Stimulated activated CD4-positive, alpha-beta T cell treated with anti-CD3 and anti-CD28 coated beads, TNF-alpha, amount 100 ng/mL, for 24 hours (primary cell): ENCODE measurements at places on chromosomes 16 and 17.
A peak's percentile ranks its signal among the peaks of the same experiment; 100 is the strongest.

- DNase-seq, result no peak
Observed at GRCh38 chr16:87015021-87015420, 302.2 kb downstream of the C16orf95 start.

DNA sequence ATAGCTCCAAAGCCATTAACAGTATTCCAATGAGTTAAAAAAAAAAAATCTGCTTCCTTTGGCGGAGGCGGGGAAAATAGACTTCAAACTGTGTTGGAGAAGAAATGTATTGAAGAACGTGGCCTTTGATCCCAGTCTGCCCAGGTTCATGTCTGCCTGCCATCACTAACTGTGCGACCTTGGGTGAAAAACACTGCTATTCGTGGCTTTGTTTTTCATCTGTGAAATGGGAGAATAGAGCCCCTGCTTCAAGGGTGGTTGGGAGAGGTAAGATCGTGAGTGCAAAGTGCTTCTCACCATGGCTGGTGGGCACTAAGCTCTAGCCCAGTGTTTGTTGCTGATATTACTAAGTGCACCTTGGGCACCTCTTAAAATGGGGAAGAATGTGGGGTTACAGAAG, 69.5 kb downstream of the VPS35L start:
- DNase-seq, result no peak

GRCh38 chr16:381789-382717, at the start of gene PGAP6:
TSS of gene PGAP6 (minus strand) at chr16:381978. CDS start at chr16:381821, 157 bp downstream.
- peak; percentile 38 for DNase-seq

DNA sequence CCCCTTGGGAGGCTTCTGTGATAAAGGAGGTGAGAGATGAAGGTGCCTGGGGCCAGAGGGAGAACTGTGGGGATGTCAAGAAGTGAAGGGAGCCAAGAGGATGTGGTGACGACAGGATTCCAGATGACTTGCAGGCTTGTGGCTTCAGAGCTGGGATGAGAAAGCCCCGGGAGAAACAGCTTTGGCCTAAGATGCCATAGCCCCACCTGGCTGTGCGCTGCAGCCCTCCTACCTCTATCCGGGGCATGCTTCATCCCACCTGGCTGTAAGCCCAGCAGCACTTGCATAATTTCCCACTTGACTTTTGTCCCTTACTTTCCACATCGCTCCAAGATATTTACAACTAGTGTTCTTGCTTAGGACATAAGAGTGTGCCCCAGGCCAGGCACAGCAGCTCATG, 29.3 kb downstream of the GINS3 start:
- no peak for DNase-seq

GRCh38 chr17:82776454-82776853, 24.6 kb downstream of the TBCD start:
- no peak for DNase-seq

GRCh38 chr16:12484972-12485371, 318.7 kb downstream of the CPPED1 start:
- no peak for DNase-seq

GRCh38 chr17:77011173-77012011, 129.4 kb upstream of the SEC14L1 start:
- DNase-seq, result peak; percentile 31

DNA sequence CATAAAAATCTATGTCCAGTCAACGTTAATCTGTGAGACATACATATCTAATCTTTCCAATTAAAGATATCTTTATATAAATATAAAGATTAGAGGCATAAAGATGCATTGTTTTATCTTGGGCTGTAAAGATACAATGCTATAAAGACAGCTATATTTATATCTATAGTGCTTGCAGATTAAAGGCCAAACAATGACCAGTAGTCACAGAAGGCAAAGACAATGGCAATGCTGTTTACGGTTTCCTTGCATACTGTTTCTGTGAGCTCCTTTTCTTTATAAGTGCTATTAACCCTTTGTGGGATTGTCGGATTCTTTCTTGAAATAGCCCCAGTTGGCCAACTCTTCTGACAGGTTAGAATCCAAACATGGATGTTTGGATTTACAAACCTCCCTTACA, 85.5 kb upstream of the SALL1 start:
- no peak for DNase-seq

DNA sequence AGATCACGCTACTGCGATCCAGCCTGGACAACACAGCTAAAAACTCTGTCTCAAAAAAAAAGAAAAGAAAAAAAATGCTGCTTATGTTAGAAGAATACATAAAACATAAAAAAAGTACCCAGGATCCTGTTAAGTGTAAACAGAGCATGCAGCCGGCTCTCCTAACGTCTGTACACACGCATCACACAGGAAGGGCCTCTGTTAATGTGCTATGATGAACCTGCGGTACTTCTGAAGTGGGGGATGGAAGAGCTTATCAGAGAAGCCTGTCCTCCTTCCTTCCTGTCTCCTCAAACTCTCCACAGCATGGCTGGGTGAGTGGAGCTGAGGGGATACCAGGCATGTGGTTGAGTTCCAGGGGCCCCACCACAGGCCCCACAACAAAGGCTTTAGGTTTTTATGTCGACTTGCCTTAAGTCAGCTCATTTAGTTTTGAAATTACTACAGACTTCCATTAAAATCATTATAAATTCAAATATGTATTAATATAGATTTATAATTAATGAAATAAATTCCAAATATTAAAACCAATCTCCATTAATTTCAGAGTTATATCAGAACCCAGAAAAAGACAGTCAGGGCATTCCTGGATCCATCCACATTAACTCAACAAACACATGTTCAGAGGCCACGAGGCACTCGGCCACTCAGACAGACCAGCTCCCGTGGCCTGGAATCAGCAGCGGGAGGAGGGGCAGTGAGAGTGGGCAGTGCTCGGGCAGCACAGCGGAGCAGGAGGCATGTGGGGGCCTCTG, 11.7 kb downstream of the CCDC57 start:
- DNase-seq, result no peak

DNA sequence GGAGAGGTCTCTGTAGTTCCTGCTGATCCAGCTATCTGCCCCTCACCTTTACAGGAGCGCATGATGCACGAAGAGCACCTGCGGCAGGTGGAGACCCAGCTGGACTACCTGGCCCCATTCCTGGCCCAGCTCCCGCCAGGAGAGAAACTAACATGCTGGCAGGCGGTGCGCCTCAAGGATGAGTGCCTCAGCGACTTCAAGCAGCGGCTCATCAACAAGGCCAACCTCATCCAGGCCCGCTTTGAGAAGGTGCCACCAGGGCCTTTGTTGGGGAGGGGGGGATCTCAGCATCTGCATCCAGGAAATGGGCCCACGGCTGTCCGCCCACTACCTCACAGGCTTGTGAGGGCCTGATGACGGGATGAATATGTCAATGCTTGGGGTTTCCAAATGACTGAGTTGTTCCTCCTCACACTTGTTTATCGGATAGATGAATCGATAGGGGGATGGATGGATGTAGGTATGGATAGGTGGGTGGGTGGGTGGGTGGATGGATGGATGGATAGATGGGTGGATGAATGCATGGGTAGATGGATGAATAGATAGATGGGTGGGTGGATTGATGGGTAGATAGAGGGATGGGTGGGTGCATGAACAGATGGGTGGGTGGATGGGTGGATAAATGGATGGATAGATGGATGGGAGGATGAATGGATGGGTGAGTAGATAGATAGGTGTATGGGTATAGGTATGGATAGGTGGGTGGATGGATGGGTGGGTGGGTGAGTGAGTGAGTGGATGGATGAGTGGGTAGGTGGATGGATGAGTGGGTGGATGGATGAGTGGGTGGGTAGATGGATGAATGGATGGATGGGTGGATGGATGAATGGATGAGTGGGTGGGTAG, 7.0 kb upstream of the KATNB1 start:
- no peak for DNase-seq

DNA sequence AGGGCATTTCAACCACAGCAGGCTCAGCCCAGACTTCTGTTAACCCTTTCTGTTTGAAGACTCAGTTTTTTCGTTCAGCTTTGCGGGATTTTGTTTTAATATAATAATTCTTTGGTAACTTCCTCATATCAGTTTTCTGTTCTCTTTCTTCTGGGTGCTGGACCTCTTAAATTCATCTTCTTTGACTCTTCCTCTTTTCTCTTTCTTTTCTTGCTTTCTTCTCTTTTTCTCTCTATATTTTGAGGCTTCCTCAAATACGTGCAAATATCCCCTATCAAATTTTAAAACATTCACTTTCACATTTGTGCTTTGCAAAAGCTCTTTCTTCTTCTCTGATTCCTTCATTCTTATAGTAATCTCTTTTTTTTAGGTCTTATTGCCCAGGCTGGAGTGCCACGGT, 136.3 kb downstream of the HS3ST3B1 start:
- no peak for DNase-seq

DNA sequence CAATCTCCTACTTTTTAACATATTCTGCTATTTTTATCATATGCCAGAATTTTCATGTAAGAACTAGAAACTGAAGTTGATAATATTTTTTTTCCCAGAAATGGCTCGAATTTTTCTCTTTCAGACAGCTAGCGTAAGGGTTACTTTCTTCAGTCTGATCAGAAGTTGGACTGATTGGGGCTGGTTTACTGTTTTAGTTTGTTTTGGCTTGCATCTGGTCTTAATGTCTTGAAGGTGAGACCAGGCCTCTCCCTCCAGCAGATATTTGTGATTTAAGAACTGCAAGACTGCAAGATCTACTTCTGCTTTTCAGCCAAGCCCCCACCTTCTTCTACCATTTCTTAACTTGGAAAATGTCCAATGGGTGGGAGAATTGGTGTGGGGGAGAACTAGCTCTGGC, 266.4 kb downstream of the HAPSTR1 start:
- DNase-seq, result no peak

DNA sequence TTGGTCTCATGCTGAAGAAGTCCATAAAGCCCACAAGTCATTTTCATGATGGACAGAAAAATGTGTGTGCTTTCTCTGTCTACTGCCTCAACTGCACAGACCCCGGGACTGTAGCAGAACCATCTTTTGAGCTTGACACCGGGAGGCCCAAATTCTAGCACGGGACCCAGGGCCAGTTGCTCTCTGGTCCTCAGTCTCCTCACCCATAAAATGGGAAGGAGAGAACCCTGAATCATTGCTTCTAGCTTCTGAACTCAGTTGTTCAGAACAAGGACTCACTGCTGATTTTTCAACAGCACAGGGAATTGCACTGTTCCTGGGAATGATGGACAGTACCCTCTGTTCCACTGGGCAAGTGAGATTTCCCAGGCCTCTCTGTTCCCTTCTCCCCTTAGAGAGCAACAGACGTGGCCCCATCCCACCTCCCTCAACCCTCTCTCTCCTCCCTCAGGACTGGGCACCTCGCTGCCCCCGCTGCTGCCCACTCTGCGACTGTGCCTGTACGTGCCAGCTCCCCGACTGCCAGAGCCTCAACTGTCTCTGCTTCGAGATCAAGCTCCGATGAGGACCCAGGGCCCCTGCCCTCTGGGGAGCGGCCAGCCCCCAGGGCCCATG, 2.2 kb upstream of the ALDOA start:
- no peak for DNase-seq

DNA sequence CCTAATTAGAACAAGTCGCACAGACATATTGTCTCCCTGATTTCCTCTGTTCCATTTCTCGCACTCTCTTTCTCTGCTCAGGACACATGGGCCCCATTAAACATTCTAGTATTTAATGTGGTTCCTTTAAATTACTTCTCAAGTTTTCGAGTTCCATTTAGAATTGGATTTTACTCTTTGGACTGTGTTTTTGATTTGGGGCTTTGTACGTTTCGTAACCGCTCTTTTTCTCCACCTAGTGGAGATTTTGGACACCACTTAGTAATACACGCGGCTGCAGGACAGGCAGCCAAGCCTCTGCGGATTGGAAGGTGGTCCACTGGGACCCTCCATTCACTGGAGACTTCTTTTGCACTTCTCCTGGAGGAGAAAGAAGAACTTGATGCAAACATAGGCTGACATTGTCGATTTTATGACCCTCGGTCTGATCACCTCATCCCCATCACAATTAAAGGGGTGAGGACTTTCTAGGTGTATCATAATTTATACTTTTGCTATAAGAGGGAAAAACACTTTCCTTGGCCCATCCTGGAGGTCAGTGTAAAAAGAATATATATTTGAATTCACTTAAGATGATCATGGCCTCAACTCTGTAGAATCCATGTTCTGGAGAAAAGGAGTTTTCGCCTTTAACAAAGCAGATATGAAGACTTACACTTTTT, 85.7 kb downstream of the NOG start:
- no peak for DNase-seq

DNA sequence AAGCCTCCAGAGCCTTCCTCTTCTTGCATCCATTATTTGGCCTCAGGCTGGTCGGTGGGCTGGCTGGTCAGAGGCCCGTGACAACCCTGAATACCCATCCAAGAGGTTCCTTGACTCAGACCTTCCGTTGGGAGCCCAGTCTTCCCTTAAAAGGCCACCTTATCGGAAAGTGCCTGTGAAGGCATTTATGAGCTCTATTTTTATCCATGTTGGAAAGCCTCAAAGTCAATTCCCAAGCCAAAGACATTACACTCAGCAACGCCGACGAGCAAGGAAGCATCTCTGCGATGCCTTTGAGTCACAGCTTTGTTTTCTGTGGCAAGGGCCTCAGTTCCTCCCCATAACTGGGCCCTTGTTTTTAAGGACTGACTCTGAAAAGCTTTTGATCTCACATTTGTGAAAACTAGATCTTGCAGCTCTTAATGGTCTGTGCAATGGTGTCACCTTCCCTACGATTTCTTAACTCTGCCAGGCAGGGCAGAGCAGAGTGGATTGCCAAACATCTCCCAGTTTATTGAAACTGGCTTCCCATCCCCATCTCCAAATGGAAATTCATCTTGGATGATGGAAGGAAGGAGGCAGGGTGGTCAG, 13.3 kb upstream of the SPOP start:
- no peak for DNase-seq

- DNase-seq, result no peak
Observed at GRCh38 chr16:77784441-77785372, 3.7 kb upstream of the VAT1L start.

DNA sequence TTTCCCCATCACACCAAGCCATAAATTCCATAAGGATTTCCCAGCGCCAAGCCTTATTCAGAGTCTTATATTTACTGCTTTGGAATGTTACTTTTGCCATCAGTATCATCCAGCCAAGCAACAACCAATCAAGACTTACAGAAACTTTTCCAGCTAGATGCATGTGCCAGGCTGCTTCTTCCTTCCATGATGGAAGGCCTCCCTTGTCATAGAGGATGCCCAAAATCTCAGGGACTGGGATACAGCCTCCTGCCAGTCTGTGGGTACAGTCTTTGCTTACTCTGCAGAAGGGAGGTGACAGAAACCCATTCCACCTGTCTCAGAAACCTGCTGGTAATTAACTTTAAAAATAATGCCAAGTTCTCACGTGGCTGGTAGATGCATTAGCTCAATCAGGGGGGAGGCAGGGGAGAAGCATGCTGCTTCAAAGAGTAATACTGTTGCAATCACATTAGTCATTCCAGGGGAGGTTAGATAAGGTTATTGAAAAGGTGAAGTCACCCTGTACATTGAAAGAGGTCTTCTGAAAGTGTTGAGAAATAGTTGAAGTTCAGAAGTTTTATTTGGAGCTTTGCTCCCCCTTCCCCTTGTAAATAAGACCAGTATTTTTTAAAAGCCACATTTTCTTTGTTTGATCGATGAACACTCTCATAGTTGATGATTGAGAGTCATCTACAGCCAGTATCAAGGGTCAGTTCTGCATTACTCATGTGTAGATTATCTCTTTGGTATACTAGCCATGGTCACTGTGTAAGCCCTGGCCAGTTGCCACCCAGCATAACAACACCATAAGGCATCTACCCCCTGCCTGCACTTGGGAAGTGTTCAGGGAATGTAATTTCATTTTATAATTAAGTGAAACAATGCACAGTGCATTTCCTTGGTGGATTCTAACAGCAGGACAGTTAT, 22.2 kb downstream of the HLF start:
- no peak for DNase-seq
